ENCODE measurements at places on chromosomes 3 and 15.

GRCh38 chr3:4416961-4417360 lies 50.1 kb downstream of the SUMF1 start:
- no peak for DNase-seq

GRCh38 chr15:53869044-53869805 lies 109.0 kb upstream of the UNC13C start:
- DNase-seq, result no peak

GRCh38 chr15:48602358-48603122 lies 43.0 kb downstream of the FBN1 start:
- DNase-seq, result no peak

- DNase-seq, result no peak
These were observed 80.2 kb downstream of the ARNT2 start for GRCh38 chr15:80484333-80484864.

DNA sequence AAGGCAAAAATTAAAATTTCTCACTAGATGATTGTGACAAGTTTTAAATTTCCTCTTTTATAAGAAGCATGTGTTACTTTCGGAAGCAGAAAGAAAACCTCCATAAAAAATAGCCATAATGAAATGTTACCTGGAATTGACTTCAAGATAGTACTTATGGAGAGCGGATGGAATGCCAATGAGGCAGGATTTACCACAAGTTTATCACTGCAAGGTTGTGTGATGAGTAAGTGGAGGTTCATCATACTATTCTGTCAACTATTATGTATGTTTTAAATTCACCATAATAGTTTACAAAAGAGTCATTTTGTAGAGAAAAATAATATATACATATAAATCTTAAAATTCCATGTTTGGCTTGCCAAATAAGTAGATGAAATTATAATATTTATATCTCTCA lies 230.3 kb downstream of the SCAPER start:
- no peak for DNase-seq

DNA sequence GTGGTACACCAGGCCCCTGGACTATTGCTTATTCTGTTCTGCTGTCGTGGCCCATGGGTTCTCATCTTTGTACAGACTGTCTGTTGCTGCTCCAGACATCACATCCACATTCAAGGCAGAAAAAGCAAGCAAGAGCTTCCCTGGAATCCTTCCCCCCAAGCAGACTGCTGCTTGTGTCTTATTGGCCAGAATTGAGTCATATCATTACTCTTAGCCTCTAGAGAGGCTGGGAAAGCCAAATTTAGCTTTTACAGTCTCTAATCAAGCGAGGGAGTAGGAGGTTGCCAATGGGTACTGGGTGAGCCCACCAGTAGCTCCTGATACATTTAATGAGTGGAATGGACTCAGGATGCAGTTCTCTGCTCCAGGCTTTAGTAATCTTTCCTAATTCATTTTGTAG lies 39.4 kb downstream of the RAB6B start:
- DNase-seq, result no peak

- DNase-seq, result no peak
These were observed 311.4 kb downstream of the LPP start for GRCh38 chr3:188465311-188465710.

DNA sequence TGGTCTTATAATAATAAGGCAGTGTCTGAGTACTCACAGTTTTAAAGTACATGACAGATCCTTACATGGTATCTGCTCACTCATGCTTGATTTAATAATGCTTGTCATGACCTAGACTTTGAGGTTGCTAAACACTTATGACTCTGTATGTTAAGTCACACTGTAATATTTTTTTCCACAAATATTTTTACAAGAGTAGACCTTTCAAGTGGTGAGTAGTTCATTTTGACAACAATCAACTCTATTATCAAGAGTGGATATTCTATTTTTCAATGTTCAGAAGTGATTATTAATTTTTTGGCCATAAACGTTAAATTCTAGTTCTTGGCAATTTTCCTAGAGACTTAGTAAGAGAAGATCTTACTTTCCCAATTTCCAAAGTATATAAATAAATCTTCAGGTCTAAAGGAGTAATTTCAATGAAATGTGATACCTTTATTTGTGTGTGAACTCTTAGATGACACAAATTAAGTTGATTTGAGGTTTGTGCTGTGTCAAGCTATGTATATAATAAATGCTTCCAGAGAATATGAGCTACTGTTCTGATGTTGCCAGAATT lies 104.5 kb downstream of the NLGN1 start:
- DNase-seq, result no peak

DNA sequence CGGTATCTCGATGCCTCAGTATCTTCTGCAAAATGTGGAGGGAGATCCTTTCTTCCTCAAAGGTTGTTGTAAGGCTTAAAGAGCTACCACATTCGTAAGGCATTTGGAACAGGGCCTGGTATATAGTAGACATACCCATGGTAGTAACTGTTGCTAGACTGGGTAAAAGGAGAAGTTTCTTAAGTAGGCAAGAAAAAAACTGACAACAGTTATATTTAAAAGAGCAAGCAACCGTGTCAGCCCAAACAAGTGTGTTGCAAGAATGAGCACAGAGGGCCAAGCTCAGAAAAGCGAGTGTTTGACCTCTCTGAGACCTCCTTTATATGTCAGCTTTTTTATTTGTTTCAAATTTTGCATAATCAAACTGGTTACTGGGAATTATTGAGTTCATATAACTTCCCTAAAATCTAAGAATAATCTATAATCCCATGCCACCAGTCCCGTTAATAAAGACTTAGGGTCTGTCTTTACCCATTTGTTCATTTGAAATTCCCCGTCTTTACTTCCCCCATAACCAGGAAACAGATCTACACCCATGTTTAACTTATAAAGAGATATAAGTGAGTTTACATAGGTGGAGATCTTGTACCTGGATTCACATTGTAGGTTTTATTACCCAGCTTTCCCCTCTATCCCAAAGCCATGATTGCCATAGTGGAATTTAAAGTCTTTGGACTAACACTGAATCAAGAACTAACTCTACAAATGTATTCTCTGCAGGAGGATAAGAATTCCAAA lies 7.3 kb downstream of the B3GNT5 start:
- DNase-seq, result no peak

DNA sequence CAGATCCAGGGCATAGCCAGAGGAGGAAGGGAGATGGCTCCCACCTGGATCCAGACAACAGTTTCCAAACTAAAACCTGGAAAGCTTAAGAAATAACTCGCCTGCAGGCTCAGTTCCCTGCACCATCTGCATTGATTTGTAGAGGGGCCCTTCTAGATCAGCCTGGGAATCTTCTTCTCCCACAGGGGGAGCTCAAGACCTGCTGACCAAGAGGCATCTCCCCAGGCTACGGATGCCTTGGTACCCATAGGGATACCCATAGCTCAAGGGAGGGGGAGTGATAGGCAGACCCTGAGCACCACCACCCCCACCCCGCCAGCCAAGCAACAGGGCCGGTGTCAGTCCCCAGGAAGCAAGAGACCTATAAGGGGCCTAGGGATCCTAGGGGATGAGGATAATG lies 28.0 kb upstream of the DCLK3 start:
- DNase-seq, result peak; percentile 50

DNA sequence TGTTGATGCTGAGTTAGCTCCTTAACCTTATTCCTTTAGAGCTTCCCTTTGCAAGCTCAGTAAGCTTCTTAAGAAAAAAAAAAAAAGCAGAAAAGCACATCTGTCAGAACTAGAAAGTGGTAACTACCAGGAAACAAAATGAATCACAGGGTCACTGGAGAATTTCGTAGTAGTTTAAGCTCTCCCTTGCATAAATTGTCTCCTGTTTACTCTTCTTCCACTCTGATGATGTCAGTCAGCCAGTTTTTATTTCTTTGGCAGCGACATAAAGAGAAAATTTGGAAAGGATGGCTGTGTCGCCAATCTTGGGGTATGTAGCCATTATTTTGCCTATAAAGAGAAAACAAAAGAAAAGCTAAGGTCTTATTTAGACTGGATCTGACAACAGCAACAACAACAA lies 3.2 kb upstream of the GABRR3 start:
- peak; percentile 83 for DNase-seq

DNA sequence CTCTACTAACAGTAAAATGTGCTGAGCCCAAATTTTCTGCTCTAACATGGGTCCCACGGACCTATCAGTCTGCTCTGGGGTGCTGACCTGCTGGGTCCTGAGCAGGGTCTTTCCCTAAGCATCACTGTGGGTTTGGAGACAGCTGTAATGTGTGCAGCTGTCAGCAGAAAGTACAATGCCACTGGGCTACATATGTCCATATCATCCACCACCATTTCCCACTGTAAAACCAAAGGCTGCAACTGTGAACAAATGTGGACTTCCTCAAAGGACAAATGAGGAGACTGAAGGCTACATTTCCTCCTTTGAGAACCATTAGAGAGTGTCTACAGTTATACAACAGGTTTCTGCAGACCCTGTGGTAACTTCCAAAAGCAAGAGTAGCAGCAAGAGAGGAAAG lies 33.8 kb upstream of the IP6K2 start:
- no peak for DNase-seq

DNA sequence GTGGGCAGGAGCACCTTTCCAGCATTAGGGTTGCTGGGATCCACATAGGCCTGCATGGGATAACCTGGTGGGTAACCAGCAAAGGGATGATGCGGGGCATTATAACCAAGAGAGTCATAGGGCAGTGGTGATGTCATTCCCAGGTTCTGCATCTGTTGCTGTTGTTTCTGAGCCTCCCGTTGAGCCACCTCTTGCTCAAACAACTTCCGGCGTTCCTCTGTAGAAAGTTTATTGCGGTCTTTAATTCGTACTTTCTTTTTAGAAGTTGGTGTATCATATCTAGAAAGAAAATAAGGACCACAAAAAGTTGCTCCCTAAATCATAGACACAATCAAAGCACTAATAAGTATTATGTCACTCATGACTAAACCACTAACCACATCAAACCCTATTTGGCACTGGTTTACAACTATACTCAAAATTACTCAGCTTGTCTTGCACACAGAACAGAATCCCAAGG lies 77.8 kb downstream of the NBEAL2 start:
- no peak for DNase-seq

- no peak for DNase-seq
These were observed 67.5 kb downstream of the ARIH1 start for GRCh38 chr15:72541674-72542073.

- no peak for DNase-seq
These were observed 503.0 kb upstream of the PROK2 start for GRCh38 chr3:72287956-72288355.

DNA sequence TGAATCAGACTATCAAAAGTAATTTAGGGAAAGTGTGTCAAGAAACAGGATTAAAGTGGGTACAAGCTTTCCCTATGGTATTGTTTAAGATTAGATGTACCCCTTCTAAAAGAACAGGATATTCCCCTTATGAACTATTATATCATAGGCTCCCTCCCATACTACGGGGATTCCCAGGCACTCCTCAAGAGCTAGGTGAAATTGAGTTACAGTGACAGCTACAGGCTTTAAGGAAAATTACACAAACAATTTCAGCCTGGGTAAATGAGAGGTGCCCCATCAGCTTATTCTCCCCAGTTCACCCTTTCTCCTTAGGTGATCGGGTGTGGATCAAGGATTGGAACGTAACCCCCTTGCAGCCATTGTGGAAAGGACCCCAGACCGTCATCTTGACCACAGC lies 240.8 kb upstream of the CNTN6 start:
- peak; percentile 19 for DNase-seq

DNA sequence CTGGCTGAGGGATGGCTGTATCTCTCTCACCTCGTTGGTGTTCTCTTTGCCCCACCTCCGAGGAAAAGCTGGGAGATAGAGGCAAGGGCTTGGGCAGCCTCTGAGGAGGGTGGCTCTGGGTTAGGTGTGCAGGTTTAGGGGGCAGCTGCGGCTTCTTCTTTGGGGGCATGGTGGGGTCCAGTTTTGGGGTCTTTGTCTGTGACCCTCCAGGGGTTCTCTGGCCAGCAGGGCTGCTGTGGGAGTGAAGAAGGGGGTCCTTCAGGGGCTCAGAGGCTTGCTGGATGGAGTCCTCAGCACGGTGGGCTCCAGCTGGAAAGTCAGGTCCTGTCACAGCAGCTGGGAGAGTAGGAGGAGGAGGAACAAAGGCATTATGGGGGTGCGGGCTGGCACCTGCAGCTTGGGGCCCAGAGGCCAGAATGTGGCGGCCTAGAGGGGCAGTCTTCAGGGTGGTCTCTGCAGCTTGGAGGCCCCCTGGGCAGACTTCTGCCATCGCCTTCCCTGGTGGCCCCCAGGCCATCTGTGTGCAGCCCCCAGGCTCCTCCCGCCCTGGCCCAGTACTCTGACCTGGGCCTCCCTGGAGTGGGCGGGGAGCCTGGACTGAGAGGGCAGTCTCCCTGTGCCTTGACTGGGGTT lies 7.0 kb downstream of the XIRP1 start:
- DNase-seq, result no peak

DNA sequence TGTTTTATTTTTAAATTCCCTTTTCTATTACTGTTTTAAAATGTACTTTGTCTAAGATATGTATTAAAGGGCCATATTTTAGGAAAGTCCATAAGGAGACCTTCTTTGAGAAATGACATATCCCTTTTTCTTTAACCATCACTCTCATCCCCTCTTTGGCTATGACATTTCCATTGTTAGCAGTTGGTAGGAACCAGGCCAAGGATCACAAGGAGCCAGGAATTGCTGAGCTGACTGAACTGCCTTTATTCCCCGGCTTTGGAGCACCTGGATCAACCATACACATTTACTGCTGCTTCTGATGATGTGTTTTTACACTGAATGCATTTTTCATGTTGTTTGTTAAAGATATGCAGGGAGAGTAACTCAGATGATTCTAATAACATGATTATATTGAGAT lies 79.7 kb downstream of the HHLA2 start:
- no peak for DNase-seq

DNA sequence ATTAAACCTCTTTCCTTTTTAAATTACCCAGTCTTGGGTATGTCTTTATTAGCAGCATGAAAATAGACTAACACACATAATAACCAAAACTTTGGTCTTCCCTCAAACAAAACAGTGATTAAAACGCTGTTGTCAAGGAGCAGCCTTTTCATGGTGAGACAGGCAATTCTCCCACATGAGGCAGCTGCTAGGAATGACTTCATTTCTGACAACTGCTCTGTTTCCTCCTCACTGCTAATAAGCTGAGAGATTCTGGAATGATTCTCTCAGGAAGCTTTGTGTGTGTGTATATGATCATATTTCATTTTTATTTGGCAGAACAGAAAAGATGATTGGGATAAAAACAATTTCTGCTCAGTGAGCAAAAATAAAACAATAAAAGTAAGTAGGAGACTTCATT lies 580.6 kb upstream of the ADAMTS9 start:
- no peak for DNase-seq

- no peak for DNase-seq
These were observed 91.2 kb downstream of the SLC25A26 start for GRCh38 chr3:66312039-66312438.

DNA sequence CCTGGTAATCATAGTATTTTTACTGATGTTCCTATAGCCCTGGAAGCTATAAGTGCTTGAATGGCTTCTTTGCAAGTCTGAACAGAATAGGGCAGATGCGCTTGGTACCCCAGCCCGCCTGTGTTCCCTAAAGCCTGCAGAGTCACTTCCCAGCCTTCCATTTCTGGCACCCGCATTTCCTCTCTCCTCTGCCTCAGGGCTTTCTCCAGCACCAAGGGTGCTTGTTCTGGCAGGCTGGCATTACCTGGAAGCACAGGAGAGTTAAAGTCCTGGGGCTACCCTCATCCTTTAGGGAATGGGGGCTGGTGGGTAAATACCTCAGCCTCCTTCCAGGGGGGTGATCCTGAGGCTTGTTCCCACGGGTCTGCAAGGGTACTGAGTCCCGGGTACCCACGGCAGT lies 7.4 kb upstream of the CHRNA3 start:
- no peak for DNase-seq

GRCh38 chr15:36365963-36366362 lies 213.5 kb upstream of the CDIN1 start:
- DNase-seq, result no peak

Measured in NCI-H524 (cell line).